ENCODE measurements at places on chromosomes 1 and 21. TPM values are rescaled to one million over a fixed set of nuclear protein-coding genes. Genes with fewer than 3 reads are reported as not detected.

The SPRR1B gene
- 22.3 TPM for total RNA-seq

The SPRR2G gene
- 13.6 TPM for total RNA-seq

The CYP4A22 gene
- not detected for total RNA-seq

The ARTN gene
- 0.49 TPM for total RNA-seq

The CACHD1 gene
- 25.4 TPM for total RNA-seq
